ENCODE measurements at places on chromosomes 2 and 18.

DNA sequence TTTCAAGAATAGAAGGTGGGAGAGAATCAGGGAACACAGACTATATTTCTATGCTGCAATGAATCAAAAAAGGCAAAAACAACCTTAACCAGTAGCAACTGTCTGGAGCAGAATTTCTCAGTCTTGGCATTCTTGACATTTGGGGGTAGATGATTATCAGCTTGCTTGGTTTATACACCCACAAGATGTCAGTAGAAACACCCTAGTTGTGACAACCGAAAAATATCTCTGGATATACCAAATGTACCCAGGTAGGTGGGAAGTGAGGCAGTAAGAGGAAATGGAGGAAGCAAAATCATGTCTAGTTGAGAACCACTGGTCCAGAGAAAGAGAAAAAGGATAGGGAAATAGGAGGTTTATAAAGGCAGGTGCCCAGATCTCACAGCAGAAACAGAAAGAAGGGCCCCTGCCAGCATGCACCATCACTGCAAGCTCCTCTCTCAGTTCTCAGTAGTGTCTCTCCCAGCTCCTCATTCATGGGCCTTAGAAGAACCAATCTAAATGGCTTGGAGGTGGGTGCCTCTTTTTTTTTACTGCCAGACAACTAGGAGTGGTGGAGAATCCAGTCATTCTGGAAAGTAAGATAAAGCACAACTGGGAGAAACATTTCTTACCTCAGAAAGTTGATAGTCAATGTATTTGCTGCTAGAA is 50.4 kb downstream of the MBD2 start:
- DNase-seq: no peak

DNA sequence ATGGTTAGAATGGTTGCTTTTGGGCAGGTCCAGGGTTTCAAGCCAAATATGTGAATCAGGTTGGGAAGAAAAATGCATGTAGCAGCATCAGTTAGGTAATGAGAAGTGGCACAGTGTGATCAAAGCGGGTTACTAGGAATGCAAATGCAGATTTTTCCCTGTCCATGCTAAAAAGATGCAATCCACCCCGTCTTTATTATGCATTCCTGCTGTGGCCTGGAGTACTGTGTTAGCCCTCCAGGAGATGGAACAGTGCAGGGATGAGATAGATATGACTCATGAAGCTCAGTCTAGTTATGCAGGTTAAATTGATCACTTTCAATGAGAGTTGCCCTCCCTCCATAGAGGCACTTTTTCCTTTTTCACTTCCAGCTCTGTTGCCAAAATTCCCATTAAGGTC is 283.8 kb downstream of the CTNNA2 start:
- no peak for DNase-seq

DNA sequence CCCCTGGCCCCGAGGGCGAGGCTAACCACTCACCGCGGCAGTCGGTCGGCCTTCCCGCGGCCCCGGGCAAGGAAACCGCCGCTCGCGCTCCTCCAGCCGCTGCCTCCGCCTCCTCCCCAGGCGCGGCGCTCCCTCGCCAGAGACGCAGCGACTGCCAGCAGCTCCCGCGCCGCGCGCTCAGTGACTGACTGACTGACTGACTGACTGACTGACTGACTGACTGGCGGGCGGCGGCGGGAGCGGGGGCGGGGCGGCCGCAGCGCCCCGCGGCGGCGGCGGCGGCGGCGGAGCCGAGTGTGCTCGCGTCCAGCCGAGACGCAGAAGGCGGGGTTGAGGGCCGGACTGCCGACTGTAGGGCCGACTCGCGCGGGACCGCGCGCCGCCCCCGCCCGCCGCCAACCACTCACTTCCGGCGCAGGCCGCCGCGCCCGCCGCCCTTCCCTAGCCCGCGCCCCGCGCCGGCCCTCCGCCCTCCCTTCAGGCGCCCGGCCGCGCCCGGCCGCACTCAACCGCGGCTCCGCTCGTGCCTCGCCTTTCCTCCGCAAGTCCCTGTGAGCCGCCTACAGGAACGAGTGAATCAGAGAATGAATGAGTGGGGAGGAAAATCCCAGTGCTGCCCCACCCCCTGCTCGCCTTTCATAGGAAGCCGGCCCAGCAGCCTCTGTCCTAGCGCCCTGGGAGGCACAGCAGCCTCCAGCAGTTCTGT is at the start of gene RAPH1:
Gene RAPH1, minus strand, starts transcription at position 224 of the 706 bp plus-strand sequence. CDS start 39,948 bp downstream, outside the sequence.
- no peak for DNase-seq

GRCh38 chr2:235868645-235869044 is 299.5 kb downstream of the GBX2 start:
- no peak for DNase-seq

DNA sequence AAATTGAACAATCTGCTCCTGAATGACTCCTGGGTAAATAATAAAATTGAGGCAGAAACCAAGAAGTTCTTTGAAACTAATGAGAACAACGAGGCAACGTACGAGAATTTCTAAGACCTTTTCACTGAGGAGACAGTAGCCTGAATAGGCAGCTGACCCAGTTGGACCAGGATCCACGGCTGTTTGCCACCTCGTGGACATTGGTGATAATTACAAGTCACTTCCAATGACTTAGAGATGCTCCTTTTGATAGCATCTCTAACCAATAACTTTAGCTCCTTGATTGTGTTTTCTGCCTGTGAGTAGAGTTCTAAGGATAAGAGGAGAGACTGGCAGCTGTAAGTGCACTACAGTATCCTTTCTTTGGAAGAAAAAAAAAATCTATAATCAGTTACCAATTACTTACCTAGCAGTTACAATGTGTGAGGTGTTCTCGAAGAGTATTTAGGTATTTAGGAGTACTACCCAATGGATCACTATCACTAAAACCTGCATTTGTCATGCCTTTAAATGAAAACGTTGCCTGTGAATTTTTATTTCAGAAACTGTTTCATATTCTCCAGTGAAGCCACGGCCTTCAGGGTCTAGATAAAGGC is 31.3 kb upstream of the CNTNAP5 start:
- DNase-seq: peak; percentile 79

GRCh38 chr18:61420218-61420885 is 87.1 kb downstream of the CDH20 start:
- no peak for DNase-seq

GRCh38 chr2:106624787-106625380 is 137.7 kb downstream of the CD8B2 start:
- no peak for DNase-seq

DNA sequence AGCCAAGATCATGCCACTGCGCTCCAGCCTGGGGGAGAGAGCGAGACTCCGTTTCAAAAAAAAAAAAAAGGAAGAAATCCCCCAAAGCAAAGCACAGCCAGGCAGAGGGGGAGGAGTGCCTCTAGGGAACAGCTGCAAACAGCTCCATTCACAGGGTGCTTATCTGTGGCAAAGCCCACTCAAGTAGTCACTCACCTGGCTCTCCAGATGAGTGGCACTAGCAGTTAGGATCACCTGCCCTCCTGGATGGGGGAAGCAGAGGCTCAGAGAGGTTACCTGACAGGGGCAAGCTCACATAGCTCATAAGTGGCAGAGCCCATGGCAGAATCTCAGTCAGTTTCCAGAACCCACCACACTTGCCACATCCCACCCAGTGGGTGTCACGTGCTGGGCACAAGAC is 30.3 kb downstream of the TFCP2L1 start:
- no peak for DNase-seq

DNA sequence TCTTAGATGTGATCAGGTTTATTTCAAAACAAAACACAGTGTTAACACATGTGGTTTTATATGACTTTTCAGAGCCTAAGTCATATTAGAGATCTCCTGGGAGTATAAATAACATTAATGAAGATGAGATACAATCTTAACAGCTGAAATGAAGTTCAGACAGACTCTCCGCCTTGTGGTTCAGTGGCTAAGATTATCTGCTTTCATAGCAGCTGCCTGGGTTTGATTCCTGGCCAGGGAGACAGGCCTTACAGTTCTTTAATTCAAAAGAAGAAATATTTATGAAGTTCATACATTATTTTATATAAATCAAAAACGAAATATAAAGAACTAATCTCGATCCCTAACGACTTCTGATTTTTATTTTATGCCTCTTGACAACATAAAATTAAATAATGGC is 35.2 kb upstream of the TTC32 start:
- no peak for DNase-seq

- DNase-seq: peak; percentile 86
These were observed 61.9 kb upstream of the PSMD14 start for GRCh38 chr2:161246281-161246680.

DNA sequence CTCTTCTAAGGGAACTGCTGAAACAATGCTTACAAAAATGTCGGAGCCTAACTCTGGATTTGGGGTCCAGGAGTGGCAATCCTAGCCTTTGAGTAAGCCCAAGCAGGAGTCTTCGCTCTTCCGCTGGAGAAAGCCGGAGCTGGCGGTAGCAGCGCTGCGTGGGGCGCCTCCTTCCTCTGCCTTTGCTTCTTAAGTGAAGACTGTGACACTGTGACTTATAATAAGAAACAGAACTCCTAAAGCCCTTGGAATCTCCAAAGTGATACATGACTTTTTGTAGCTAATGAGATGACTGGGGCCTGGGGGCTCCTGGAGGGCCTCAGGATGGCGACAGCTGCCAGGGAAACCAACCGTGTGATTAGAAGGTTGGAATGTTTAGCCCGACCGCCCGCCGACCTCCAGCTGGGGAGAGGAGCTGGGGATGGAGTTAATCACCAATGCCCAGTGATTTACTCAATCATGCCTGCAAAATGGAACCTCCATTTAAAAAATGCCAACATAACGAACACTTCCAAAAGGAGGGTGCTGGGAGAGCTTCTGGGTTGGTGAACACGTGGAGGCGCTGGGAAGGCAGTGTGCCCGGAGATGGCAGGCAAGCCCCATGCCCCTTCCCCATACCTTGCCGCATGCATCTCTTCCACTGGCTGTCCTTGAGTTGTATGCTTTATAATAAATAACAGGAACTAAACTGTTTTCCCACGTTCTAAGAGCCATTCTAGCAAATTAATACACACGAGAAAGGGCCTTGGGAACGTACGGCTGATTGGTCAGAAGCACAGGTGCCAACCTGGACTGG is 29.0 kb upstream of the MAL start:
- DNase-seq: no peak

DNA sequence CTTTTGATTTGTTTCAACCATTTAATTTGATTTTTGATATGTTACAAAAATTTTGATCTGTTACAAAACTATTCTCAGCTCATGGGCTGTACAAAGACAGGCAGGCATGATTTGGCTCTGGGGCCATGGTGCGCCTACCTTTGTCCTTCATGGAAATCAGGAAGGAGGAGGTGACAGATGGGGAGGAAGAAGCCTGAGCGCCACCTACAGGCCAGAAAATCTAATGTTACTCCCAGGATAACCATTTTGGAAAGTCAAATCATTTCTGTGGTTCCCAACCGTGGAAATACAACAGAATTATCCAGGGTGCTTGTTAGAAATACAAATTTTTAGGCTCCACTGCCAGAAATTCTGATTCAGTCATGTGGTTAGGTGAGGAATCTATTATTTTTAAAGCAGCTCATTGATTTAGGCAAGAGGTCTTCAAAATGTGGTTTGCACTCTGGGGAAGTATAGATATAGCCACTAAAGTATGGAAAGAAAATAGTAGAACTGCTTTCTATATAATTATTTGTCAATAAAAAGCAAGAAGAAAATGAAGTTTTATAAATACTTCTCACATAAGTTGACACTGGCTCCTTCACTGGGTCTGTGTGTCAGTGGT is 93.9 kb downstream of the EVA1A start:
- DNase-seq: peak; percentile 84

GRCh38 chr2:28352610-28353195 is 40.0 kb upstream of the FOSL2 start:
- DNase-seq: no peak

- DNase-seq: no peak
These were observed 9.2 kb downstream of the GALNT13 start for GRCh38 chr2:153880926-153881325.

- no peak for DNase-seq
These were observed 1.5 kb downstream of the EPAS1 start for GRCh38 chr2:46298522-46299353.

DNA sequence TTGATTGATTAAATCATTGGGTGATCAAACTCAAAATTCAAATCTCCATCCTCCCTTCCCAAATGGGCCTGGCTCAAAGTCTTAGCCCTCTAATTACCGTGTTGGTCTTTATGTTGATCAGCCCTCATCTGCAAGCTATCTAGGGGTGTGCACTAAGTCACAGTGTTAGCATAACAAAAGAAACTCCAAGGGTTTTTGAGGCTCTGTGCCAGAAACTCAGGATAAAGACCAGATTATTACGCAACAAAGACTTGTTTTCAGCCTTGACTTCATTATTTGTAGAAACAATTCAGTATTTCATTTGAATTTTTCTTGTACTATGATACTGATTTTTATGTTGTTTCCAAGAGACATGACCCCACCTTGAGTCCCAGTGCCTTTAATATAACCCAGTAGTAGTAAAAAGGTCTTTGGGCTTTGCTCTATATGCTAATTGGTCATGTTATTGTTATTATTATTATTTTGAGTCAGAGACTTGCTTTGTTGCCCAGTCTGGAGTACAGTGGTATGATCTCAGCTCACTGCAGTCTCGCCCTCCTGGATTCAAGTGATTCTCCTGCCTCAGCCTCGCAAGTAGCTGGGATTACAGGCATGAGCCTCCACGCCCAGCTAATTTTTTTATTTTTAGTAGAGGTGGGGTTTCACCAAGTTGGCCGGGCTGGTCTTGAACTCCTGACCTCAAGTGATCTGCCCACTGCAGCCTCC is 13.9 kb downstream of the PSMD14 start:
- DNase-seq: no peak

DNA sequence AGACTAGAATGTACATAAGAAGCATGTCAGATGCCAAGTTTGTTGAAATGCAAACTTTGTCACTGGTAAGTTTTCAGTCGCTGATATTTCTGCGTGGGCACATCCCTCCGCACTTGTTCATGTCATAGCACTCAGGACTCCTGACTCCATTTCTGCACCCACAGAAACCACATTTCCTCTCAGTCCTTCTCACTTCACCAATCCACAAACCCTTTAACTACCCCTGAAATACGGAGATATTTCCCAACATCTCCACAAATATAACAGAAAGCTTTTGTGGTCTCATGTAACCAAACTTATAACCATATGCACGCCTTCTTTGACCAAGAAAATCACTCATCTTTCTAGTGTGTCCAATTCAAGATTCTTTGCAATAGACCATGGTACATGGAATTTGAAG is 276.9 kb upstream of the ERBB4 start:
- DNase-seq: no peak

All from Karpas-422 (cell line).